ENCODE measurements at places on chromosomes 6 and 20.

DNA sequence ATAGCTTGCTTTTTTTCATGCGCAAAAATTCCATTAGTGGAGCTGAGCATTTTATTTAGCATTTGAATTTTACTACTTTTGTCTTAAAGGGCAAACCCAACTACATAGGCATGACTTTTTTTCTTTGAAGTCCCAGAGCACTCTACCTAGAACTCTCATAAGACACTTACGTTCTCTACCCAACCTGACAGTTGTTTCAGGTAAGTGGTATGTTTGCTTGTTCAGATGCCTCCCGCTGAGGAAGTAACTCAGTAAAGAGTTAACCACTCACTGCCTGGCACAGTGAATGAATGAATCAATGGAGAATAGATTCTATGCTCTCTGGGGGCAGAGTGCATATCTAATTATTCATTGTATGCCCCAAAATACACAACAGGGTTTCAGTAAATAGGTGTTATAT, 212.3 kb upstream of the PRDM1 start:
- DNase-seq, result no peak
- no peak overlapping the region for H3K27ac ChIP-seq
- H3K36me3 ChIP-seq, result peaks cover 3% of the 10 kb centered on the region

DNA sequence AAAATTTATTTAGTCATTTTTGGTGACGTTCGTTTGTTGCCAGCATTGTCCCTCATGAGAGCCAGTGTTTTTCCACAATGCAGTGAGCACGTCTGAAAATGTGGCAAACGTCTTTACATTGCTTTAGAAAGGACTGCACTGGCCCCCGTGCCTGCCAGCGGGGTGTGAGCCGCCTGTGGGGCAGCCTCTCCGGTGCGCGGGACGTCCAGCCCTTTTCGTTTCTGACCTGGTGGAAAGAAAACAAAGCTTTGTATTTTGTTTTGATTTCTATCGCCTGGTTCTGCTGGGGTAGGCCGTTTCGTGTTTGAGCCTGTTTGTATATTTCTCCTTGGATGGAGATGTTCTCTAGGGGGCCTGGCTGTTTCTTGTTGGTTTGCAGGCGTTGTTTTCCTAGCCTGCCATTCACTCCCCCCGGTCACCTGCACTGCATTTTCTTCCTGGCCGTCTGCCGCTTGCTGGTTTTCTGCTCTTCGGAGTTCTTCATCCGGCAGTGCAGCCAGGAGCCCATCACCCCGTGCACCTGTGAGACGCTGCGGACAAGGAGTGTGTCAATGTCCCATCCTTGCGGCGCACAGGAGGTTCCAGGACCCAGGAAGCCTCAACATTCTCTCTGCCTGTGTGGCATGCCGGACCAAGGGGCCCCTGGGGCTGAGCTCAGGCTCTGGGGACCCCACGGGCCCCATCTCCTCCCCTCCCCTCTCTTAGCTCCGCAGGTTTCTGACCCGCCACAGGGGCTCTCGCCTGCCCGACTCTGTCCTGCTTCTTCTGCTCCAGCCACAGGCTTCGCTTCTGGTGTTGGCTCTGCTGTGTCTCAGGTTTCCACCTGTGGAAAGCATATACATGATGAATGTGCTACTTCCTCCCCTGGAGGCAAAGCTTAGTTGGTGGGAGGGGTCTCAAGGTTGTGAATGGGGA, 100.5 kb downstream of the CDH4 start:
- no peaks in the 10 kb centered on the region for H3K27me3 ChIP-seq
- H3K4me1 ChIP-seq, result no peaks in the 10 kb centered on the region
- DNase-seq, result no peak
- no peaks in the 10 kb centered on the region for H3K36me3 ChIP-seq

- H3K4me3 ChIP-seq, result no peak overlapping the region
- H3K36me3 ChIP-seq, result no peaks in the 10 kb centered on the region
- DNase-seq, result no peak
- H3K27me3 ChIP-seq, result no peaks in the 10 kb centered on the region
- H3K4me1 ChIP-seq, result no peaks in the 10 kb centered on the region
- H3K27ac ChIP-seq, result no peak overlapping the region
Measured at GRCh38 chr6:112360498-112360897, 13.4 kb downstream of the RFPL4B start.

DNA sequence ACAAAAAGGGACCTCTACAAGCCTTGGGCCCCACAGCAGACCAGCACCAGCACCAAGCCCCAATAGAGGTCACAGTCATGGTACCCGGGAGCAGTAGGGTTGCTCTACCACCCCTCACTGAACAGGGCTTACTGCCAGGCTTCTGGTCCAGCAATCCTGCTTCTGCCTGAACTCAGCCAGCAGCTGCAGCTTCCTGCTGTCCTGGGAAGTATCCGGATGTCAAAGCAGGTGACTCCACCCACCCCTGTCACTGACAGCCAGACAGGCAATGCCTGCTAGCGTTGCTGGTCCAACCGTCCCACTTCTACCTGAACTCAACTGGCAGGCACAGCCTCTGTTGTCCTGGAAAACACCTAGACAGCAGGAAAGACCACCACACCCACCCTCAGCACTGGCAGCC, 47.0 kb upstream of the PCSK2 start:
- H3K27me3 ChIP-seq, result no peaks in the 10 kb centered on the region
- no peaks in the 10 kb centered on the region for H3K4me1 ChIP-seq
- H3K27ac ChIP-seq, result no peak overlapping the region
- no peak for DNase-seq

DNA sequence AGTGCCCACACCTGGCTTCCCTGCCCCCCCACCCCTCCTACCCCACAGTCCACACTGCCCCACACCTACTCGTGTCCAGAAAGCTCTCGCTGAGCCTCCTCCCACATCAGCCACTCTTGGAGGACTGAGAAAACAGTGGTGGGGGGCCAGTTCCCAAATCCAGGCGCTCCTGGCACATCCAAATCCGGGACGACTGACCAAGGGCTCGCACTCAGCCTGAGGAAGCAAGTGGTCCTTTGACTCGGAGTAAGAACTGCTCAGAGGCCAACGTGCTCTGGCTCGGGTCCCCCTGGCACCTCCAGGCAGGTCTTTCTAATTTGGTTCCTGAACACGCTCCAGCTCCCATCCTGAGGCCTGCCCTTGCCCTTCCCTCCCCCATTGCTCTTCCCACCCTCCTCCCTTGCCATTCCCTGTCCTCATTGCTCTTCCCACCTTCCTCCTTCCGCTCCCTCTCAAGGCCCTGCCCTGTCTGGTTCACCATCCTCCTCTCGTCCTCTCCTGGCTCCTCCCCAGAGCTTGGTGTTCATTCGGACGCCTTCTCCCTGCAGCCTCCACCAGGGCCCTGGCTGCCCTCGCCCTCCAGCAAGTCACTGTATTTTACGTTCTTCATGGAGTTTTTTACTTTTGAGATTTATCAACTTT, 83.6 kb downstream of the THBS2 start:
- H3K4me3 ChIP-seq, result no peak overlapping the region
- H3K4me1 ChIP-seq, result no peaks in the 10 kb centered on the region
- no peaks in the 10 kb centered on the region for H3K27me3 ChIP-seq
- DNase-seq, result no peak

- H3K27me3 ChIP-seq, result peaks cover 7% of the 10 kb centered on the region
- no peak overlapping the region for H3K27ac ChIP-seq
- no peak overlapping the region for H3K4me3 ChIP-seq
- H3K36me3 ChIP-seq, result no peaks in the 10 kb centered on the region
- H3K4me1 ChIP-seq, result no peaks in the 10 kb centered on the region
Measured at GRCh38 chr6:79423216-79423615, 114.0 kb downstream of the LCA5 start.

DNA sequence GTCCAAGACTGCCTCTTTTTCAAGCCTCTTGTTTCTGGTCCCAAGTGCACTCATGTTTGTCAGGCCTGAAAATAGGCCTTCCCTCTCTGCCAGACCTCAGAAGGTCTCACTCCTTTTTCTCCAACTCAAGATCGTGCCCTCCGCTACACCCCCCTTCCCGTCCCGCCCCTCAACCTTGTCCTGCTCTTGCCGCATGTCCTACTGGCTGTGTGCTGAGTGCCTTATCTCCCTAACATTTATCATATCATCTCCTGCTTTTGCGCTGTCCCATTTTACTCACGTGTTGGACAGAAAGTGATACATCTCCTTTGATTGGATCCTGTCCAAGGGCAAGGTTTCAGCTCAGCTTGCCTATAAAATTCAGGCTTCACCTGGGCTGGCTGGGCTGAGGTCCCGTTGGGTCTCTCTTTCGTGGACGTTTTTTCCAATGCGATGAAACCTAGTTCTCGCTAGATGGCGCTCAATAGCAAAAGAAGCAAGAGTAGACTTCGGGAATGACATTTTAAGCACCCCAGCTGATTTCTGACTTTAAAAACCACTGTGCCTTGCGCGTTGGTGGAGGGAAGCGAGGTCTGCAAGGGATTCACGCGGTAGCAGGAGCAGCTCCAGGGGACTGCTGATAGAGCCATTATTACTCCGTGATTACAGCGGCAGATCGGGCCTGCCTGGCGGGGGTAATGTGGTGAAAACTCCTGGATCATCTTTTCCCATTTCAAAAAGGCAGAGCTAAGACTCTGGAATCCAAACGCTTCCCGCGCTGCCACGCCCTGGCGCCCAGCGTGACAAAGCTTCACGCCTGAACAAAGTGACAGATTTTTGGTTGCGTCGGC, 137.6 kb downstream of the IMPG1 start:
- peak; percentile 10 for DNase-seq
- H3K27ac ChIP-seq, result no peak overlapping the region
- H3K4me1 ChIP-seq, result peaks cover 4% of the 10 kb centered on the region
- peaks cover 13% of the 10 kb centered on the region for H3K27me3 ChIP-seq
- H3K36me3 ChIP-seq, result no peaks in the 10 kb centered on the region

GRCh38 chr20:57996936-57997890, 231.2 kb downstream of the ANKRD60 start:
- H3K27me3 ChIP-seq, result peaks cover 18% of the 10 kb centered on the region
- no peak overlapping the region for H3K4me3 ChIP-seq
- no peaks in the 10 kb centered on the region for H3K4me1 ChIP-seq
- H3K36me3 ChIP-seq, result no peaks in the 10 kb centered on the region
- no peak overlapping the region for H3K27ac ChIP-seq

- no peaks in the 10 kb centered on the region for H3K4me1 ChIP-seq
- H3K27ac ChIP-seq, result no peak overlapping the region
- no peaks in the 10 kb centered on the region for H3K27me3 ChIP-seq
- no peaks in the 10 kb centered on the region for H3K36me3 ChIP-seq
- no peak for DNase-seq
Measured at GRCh38 chr20:42496595-42496994, 693.1 kb downstream of the PTPRT start.

GRCh38 chr6:170288091-170288631, 2.7 kb downstream of the DLL1 start:
- no peak overlapping the region for H3K27ac ChIP-seq
- peaks cover 23% of the 10 kb centered on the region for H3K4me1 ChIP-seq
- peak overlapping the region; percentile 51 for H3K4me3 ChIP-seq
- H3K27me3 ChIP-seq, result peaks cover 60% of the 10 kb centered on the region
- H3K36me3 ChIP-seq, result peaks cover 3% of the 10 kb centered on the region

DNA sequence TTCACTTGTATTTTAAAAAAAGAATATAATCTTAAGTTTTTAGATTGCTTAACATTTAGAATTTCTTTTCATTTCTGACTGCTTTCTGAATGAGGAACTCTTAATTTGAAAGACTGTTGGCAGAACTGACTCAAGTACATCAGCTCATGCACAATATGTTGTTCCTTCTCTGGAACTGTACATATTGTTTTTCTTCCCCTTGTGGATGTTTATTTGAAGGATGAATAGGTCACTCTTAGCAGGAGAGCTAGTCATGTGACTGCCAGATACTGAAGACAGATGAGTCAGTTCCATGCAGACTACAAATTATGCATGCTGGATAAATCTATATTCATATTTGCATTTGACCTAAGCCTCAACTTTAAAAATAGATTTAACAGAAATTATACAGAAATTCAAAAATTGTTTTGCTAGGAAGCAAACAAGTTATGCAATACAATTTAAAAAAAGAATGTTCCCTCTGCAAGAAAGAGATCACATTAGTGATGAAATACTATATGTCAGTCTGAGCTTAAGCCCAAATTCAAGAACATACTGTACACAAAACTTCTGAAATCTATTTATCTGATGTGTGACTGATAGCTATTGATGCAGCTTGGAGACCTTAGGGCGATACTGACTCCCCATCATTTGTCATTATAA, 1274.9 kb upstream of the GJE1 start:
- H3K27ac ChIP-seq, result no peak overlapping the region
- no peaks in the 10 kb centered on the region for H3K27me3 ChIP-seq
- H3K4me1 ChIP-seq, result no peaks in the 10 kb centered on the region
- no peaks in the 10 kb centered on the region for H3K36me3 ChIP-seq

DNA sequence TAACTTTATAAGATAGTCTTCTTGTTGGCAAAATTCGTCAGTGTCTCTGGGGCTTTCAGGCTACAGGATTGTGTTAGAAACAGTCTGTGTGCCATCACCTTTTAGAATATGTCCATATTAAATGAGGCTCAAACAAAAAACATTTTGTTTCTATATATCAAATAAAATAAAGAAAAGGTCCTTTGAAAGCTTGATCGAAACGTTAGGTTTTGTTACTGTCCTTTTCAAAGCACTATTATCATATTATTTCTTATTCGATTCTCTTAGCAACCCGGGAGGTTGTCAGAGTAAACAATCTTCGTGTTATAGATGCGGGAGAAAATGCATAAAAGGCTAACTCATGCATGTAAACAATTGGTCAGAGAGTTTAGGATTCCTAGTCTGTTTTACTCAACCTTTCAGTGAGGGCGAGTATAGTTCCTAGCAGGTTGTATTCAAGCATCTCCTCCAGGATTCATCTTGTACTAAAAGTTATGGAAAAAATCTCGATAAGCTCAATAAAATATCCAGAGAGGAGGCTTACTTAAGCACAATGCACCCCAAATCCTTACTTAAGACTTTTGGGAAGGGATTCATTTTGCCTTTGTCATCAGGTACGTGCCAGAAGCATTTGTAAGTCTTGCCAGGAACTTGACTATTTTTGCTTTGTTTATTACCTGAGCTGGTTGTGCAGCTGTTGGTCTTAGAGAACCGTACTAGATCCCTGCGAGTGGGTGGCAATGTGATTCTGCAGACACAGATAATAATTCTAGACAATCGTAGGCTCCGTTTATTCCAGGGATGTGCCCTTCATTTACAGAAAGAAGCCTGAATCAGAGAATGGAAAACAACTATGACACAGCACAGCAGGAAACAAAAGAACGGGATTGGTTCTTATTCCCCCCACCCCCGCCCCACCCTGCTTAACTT, 159.6 kb upstream of the ZNF217 start:
- peak overlapping the region; percentile 18 for H3K4me3 ChIP-seq
- H3K4me1 ChIP-seq, result peaks cover 66% of the 10 kb centered on the region
- DNase-seq, result no peak
- H3K27ac ChIP-seq, result peak overlapping the region; percentile 99
- no peaks in the 10 kb centered on the region for H3K27me3 ChIP-seq

DNA sequence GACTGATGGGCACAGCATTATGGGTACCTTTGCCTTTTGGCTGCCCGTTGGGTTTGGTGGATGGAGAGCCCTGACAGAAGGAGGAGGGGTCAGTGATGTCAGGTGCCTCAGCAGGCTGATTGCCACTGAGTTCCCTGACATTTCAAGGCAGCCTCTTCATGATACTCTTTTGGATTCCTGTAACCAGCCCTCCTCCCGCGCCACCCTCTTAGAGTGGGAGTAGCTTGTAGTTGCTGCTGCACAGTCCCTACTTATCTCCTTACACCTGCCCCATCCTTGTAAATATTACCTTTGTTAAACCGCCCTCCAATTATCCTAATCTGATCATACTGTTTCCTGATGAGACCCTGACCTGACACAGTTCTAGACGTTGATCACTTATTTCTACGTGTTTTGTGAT, 140.0 kb downstream of the CFAP61 start:
- no peak for DNase-seq
- no peaks in the 10 kb centered on the region for H3K27me3 ChIP-seq
- H3K27ac ChIP-seq, result no peak overlapping the region
- no peaks in the 10 kb centered on the region for H3K36me3 ChIP-seq
- no peak overlapping the region for H3K4me3 ChIP-seq

- no peak for DNase-seq
- H3K36me3 ChIP-seq, result no peaks in the 10 kb centered on the region
- H3K4me1 ChIP-seq, result peaks cover 2% of the 10 kb centered on the region
- no peak overlapping the region for H3K4me3 ChIP-seq
- H3K27ac ChIP-seq, result no peak overlapping the region
Measured at GRCh38 chr20:34185766-34186620, 55.2 kb upstream of the ASIP start.
